Progenitor cell of endocrine pancreas (in vitro differentiated cells): ENCODE measurements at places on chromosomes 1 and 21. TPM values are rescaled to one million over a fixed set of nuclear protein-coding genes. Genes with fewer than 3 reads are reported as not detected.

DNA sequence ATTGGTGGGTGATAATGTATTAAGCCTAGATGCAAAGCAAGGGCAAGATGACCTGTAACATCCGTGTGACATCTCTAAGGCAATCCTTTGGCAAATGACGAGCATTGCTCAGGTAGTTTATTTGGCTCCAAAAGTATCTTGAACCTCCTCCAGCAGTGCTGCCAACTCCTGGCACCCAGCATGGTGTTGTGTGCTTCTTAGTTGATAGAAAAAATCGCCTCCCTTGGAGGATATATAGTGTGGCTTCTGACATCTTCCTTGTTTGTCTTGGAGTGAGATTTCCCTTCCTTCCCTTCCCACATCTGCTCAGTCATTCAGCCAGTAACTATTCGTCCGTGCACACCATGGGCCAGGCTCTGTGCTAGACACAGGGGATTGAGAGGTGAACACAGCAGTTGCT is 121.8 kb downstream of the TOMM20 start:
- DNase-seq = no peak

DNA sequence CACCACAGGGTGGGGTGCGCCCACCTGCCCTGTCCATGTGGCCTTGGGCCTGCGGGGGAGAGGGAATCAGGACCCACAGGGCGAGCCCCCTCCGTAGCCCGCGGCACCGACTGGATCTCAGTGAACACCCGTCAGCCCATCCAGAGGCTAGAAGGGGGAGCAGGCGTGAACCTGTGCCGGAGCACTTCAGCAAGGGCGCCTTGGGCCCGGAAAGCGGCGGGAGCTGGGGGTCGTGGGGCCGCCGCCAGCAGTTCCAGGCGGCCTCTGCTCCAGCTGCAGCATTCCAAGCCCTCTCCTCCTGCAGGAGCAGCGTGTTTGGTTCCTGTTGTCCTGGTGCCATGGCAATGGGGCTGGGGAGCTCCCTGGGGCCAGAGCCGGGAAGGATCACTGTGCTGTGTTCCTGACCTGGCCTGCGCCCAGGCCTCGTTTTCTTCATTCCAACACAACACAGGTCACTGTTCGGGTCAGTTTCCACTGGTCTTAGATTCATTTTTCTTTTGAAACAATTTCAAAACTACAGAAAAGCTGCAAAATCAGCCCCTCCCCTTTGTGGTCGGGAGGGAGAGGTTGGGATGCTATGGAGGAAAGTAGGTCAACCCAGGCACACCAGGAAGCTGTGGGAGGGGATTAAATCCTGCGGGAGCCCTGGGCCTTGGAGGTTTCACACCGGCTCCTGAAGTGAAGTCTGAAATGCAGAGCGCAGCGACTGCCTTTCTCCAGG is 18.8 kb downstream of the SLX9 start:
- no peak for DNase-seq

- DNase-seq = no peak
Measured at GRCh38 chr1:201324306-201324705, 41.0 kb downstream of the PKP1 start.

DNA sequence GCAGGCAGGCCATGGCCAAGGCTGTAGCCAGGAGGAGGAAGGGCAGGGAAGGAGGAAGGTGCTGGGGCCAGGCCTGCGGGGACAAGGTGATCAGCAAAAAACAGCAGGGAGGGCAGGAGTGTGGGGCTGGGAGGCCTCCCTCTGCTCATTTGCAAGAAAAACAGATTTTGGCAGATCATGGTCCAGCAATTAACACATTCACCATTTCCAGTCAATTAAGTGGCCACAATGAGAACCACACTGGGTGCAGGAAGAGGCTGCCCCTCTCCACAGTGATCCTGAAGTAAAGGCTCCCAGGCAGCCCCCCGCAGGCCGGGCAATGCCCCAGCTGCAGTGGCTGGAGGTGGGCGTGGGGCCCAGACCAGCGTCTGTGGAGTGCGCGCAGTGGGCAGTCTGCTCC is 54.6 kb downstream of the DMRTB1 start:
- no peak for DNase-seq

GRCh38 chr1:94792473-94793295 is 27.5 kb upstream of the SLC44A3 start:
- no peak for DNase-seq

DNA sequence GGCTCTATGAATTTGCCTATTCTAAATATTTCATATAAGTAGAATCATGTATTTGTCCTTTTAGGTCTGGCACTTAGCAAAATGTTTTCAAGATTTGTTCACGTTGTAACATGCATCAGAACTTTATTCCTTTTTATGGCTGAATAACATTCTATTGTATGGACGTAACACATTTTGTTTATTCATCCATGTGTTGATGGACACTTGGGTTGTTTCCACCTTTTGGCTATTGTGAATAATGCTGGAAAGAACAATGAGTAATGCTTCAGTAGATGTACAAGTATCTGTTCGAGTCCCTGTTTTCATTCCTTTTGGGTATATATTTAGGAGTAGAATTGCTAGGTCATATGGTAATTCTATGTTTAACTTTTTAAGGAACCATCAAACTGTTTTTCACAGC is 24.7 kb downstream of the SLC35A3 start:
- DNase-seq = no peak

DNA sequence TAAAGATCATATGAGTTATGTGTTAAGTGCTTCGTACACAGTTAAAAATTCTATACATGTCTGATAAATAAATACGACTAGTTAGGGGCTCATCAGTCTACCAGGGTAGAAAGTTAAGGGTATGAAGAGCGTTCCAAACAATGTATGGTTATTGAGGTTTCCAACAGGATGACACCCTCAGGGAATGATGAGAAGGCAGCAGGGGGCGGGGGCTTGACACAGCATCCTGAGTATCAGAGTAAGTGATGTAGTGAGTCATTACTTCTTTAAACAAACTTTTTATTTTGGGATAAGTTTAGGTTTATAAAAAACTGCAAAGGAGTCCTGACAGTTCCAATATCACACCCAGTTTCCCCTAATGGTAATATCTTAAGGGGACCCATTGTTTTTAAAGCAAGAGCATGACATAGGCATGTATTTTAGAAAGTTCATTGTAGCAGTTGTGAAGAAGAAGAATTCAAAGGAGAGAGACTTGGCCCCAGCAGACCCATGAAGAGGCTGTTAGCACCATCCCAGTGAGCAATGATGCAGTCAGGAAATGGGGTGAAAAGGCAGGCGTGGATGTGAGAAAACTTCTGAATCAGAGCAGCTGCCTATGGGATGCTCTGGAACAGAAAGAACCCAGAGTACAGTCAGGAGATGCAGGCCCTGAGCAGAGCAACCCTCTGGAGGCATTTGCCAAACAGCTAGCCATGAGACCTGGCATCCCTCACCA is 15.0 kb upstream of the PSMB2 start:
- no peak for DNase-seq

- DNase-seq = no peak
Measured at GRCh38 chr1:115877511-115877910, 36.6 kb upstream of the NHLH2 start.

DNA sequence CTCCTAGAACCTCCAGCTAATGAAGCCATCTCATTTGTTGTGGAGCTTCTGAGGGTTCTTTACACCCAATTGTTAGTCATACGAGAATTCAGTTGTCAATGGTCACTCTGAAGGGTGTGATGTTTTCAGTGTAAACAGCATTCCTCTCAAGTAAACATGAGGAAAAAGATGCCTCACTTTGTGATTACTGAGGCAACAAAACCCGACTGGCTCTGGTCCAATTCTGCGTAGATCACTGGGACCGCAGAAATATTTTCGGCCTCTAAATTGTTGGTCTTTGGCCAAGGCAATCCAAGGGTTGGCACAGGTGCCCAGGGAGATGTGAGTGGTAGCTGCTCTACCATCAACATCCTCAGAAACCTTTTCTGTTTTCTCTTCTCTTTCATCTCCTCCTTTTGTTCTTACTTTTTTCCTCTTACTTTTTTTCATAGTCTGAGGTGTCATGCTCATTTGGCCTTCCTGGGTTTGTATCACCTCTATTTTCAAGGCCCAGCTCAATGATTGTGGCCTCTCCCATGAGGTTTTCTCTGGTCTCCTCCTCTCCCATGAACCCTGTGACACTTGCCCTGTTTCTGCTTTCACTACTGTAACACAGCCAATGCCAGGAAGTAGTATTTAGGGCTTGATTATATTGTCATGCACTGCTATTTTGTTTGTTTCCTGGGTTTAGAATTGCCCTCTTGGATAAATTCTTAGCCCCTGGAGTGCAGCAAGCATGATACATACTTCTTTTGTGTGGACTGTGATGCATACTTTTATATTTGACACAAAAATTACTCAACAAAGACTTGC is 221.9 kb downstream of the TNR start:
- no peak for DNase-seq

GRCh38 chr21:14403681-14404318 is 20.9 kb upstream of the HSPA13 start:
- DNase-seq = no peak

- no peak for DNase-seq
Measured at GRCh38 chr1:15835205-15835740, 12.2 kb upstream of the SPEN start.

- no peak for DNase-seq
Measured at GRCh38 chr1:11880911-11881748, 22.4 kb upstream of the NPPB start.

GRCh38 chr1:171910786-171911185 is 69.5 kb downstream of the DNM3 start:
- no peak for DNase-seq

DNA sequence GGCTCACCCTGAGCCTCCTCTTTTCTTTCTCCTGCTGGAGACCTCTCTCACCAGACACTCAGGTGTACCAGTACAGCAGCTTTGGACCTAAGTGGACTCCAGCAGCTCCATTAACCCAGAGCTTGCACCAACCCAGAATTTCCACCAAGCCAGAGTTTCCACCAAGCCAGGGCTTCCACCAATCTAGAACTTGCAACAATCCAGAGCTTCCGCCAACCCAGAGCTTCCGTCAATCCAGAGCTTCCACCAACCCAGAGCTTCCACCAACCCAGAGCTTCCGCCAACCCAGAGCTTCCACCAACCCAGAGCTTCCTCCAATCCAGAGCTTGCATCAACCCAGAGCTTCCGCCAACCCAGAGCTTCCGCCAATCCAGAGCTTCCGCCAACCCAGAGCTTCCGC is 23.2 kb downstream of the CRYAA start:
- no peak for DNase-seq

GRCh38 chr1:221543529-221544120 is 198.3 kb downstream of the DUSP10 start:
- no peak for DNase-seq

DNA sequence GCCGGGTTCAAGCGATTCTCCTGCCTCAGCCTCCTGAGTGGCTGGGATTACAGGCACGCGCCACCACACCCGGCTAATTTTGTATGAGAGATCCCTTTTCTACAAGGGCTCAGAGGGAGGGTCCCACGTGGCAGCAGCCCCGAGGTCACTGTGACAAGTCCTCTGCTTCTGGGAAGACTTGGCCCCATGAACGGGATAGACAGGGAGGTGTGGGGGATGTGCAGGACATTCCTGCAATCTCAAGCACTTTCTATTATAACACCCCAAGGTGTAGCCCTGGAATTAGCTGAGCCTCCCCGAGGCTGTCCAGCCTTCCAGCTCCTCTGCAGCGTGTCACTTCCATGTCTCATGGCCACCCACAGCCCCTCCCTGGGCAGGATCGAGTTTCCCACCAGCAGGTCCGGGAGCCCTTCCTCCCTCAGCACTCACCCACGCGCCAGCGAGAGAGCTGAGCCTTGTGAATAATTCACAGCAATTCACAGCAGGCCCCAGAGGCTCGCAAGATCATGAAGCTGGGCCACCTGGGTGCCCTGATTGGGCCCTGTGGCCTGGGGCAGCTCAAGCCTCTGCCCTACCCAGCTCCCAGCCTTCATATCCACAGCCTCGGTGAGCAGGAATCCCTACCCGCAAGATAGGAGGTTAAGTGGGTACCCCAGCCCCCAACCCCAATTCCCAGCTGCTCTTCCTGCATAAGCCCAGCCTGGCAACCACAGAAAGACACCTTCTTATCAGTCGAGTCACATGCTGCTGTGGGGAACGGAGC is 22.8 kb upstream of the RNU1-4 start:
- no peak for DNase-seq

GRCh38 chr1:56511364-56511763 is 68.0 kb downstream of the PLPP3 start:
- DNase-seq = no peak

GRCh38 chr1:21622466-21623315 is 46.5 kb downstream of the RAP1GAP start:
- peak; percentile 45 for DNase-seq

GRCh38 chr1:79792219-79792930 is 785.8 kb upstream of the ADGRL4 start:
- no peak for DNase-seq

GRCh38 chr1:83641796-83642443 is 357.0 kb downstream of the TTLL7 start:
- DNase-seq = no peak

DNA sequence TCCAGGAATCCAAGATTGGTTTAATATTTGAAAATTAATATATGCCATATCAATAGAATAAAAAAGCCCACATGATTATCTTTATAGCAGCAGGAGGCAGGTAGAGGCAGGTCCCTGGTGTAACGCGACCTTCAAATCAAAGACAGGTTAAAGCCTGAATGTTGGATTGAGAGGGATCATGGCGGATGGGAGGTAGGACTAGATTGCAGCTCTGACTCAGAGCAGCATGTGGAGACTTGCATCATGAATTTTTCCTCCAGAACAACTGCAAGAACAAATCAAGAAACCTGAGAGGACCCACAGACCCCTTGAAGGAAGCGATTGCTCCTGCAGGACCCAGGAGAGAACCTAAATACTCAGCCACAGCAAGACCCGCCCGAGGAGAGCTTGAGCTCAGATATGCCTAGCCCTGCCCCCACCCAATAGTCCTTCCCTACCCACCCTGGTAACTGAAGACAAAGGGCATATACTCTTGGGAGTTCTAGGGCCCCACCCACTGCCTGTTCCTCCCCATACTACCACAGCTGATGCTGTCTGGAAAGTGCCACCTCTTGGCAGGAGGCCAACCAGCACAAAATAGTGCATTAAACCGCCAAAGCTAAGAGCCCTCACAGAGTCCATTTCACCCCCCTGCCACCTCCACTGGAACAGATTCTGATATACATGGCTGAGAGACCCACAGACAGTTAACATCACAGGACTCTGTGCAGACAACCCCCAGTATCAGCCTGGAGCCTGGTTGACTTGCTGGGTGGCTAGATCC is 19.5 kb downstream of the S100B start:
- no peak for DNase-seq

GRCh38 chr1:205241366-205242030 is 13.8 kb downstream of the TMCC2 start:
- no peak for DNase-seq

- DNase-seq = peak; percentile 39
Measured at GRCh38 chr1:32241001-32241763, 5.8 kb upstream of the FAM167B start.

Gene C1orf141
- total RNA-seq = 0.31 TPM in 1 of 2 replicates, not detected in the other

Gene SYCP1
- not detected in 2 replicates for total RNA-seq

Gene HSD11B1
- total RNA-seq = not detected in 2 replicates

Gene CD52
- 0.89 and 1.8 TPM in 2 replicates for total RNA-seq

Gene CFAP107
- 1.2 and 2.8 TPM in 2 replicates for total RNA-seq

Gene RIPPLY3
- 17.9 and 18.9 TPM in 2 replicates for total RNA-seq

Gene HMGN2
- total RNA-seq = 444 and 446 TPM in 2 replicates

Gene TNFRSF4
- 0.33 and 0.38 TPM in 2 replicates for total RNA-seq

Gene A3GALT2
- 0.29 and 0.40 TPM in 2 replicates for total RNA-seq

Gene SMCP
- not detected in 2 replicates for total RNA-seq

Gene S100A6
- total RNA-seq = 12.5 and 14.8 TPM in 2 replicates

Gene CELA3B
- total RNA-seq = 0.58 TPM in 1 of 2 replicates, not detected in the other

Gene LAPTM5
- total RNA-seq = 0.20 TPM in 1 of 2 replicates, not detected in the other

Gene RGS8
- total RNA-seq = 0.05 TPM in 1 of 2 replicates, not detected in the other

Gene SPRR5
- total RNA-seq = not detected in 2 replicates
